Cardiac fibroblast (primary cell): ENCODE measurements at places on chromosomes 2 and 18.

- DNase-seq: no peak
Observed at GRCh38 chr18:35641916-35642315, 60.4 kb downstream of the GALNT1 start.

DNA sequence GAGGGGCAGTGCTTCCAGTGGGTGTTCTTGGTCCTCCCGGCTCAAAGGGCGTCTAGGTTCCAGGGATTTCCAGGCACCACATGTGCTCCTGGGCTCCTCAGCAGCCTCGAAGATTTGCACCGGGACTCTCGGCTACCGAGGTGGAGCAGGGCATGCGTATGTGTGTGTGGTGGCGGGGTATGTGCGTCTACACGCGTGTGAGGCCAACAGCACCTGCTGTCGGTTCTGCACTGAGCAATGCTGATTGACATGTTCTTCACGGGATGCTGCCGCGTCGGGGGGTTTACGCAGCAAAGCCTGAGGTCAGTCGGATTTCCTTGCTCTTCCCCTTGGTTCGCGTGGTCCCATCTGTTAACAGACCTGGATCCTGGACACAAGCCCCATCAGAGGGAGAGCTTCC is 119.8 kb downstream of the NDUFA10 start:
- no peak for DNase-seq

DNA sequence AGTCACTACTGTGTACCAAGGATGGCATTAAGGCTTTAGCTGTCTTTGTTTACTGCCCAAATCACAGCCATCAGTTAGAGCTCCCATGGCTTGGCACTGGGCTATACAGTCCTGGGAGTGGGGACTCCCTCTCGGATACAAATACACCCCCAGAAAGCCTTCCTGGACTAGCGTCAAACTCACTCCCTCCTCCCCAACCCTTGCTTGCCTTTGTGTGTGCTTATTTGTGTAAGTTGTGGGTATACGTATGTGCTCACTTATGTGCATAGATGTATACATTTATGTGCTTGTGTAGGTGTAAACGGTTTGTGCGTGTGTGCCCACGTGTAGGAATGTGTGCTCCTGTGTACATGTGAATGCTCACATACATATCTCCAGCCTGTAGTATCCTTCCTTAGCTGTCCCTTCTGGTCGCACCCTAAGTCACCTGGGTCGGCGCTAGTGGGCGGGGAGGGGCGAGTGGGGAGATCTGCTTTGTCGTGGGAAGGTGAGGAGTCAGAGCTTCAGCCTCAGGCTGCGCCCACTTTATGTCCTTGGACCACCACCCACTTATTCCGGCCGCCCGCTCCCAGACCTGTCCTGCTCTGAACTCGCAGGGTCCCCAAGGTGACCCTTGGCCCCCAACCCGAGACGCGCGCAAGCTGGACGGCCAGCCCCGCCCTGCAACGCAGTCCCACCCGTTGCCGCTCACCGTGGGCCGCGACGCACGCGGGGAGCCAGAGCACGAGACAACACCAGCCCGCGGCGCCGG is 461 bp downstream of the PRADC1 start:
- peak; percentile 10 for DNase-seq

GRCh38 chr2:147860009-147860408 is 15.2 kb downstream of the ACVR2A start:
- DNase-seq: no peak

DNA sequence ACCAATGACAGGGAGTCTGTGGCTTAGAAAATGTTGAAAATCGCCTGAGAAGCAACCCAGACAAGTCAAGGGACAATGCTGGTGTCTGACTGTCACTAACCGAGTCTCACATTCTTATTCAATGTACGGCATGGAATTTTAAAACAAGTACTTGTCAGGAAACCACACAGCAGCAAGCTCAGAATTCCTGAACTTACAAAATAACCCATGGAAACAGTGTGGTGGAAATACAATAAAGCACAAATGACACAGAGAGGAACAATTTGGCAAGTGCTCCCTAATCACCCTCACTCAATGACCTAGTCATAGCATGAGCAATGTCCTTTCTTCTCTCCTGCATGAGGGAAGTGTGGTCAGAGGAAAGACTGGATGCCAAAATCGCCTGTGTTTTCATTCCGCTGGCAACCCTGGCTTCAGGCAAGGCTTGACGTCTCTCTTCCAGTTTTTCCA is 154.0 kb downstream of the SATB2 start:
- DNase-seq: peak; percentile 98

DNA sequence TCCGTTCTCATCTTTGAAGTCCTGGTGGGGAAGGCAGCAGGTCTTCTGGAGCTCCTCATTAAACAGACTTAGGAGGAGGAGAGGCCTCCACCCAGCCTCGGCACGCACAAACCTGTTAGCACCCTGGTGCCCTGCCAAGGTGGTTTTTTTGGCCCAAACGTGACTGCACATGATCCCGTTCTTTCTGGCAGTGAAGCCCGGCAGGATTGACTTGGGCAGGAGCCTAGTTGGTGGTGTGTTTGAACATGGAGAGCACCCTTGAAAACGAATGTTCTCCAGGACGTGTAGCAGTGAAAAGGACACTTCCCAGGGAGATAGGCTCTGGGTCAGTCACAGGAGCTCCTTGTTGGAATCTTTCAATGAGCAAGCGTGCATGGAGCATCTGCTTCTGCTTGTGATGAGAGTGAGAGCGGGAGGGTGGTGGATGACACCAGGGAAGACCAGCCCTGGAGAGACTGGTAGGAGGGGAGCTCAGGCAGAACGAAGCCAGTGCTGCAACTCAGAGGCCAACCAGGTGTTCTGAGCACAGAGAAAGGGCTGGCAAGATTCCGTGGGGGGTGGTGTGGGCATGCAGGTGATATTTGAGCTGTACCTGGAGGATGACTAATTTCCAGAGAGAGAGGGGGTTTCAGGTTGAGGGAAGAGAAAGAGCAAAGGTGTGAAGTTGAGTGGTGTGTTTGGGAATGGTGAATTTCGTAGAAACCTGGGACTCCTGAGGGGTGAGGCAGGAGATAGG is 73.8 kb downstream of the TANC1 start:
- no peak for DNase-seq

- peak; percentile 63 for DNase-seq
Observed at GRCh38 chr2:41836948-41837347, 210.9 kb upstream of the PKDCC start.

GRCh38 chr2:65130664-65131175 is 814 bp upstream of the RAB1A start:
- DNase-seq: no peak

DNA sequence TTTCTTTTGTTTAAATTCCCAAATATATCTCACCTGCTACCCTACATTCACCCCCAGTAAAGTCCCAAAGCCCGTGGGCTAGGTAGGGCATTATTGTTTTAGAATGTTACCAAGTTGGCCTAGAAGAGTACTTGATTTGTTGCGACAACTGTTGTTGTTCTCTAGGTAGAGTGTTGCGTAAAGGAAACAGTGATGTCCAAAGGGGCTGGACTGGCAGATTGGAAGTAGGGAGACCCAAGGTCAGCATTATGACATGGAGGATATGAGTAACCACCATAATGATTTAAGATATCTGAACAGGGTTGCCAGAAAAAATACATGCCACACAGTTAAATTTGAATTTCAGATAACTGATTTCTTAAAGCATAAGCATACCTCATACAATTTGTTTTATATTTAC is 39.2 kb downstream of the SCN1A start:
- peak; percentile 97 for DNase-seq

GRCh38 chr2:203498161-203498560 is 36.9 kb downstream of the RAPH1 start:
- DNase-seq: peak; percentile 91
